Left cardiac atrium (tissue), 4 donors: ENCODE measurements at places on chromosomes 3 and 15. TPM values are rescaled to one million over a fixed set of nuclear protein-coding genes. Genes with fewer than 3 reads are reported as not detected.

Gene LARP6
- 47.2 TPM for total RNA-seq

Gene GATA2
- total RNA-seq: 8.9 TPM

Gene HGD
- total RNA-seq: not detected

Gene LRTM1
- total RNA-seq: not detected

Gene CCDC39
- not detected for total RNA-seq

Gene KNG1
- total RNA-seq: 0.24 TPM

- DNase-seq: no peak
Observed at GRCh38 chr15:64850778-64851502, 9.2 kb downstream of the PLEKHO2 start.

DNA sequence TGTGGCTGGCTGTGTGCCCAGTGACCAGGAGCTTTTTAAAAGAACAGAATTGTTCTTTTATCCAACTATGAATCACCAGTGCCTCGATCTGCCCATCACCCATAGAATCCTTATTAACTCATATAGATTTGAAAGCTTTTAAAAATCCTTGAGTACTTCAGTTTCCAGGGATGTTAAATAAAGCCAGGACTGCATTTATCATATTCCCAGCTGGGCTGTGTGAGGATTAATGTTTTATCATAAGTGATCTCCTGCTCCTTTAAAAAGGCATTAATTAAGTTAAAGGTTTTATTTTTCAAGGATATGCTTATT lies 234.0 kb downstream of the MYRIP start:
- peak; percentile 22 for DNase-seq

GRCh38 chr3:67064105-67064504 lies 66.0 kb downstream of the KBTBD8 start:
- no peak for DNase-seq

GRCh38 chr3:31533169-31534064 lies 692 bp downstream of the STT3B start:
- DNase-seq: peak; percentile 73

GRCh38 chr3:130950124-130950523 lies 56.2 kb downstream of the ATP2C1 start:
- DNase-seq: no peak

- no peak for DNase-seq
Observed at GRCh38 chr15:74441248-74441941, 7.6 kb upstream of the SEMA7A start.

DNA sequence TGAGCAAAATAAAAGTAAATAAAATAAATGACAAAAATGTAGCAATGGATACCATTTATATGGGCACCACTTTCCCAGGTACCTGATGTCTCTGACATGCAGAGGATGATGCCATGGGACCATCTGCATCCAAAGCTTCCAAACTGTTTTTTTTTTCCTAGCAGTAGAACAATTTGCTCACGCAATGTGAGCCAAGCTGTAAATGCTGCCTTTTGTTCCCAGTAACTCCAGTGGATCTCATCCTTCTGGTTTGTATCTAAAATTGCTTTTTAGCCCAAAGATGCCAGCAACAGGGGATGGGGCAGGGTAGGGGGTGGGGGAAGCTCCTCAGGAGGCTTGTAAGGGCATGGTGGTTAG lies 32.7 kb downstream of the SLC12A8 start:
- DNase-seq: no peak

DNA sequence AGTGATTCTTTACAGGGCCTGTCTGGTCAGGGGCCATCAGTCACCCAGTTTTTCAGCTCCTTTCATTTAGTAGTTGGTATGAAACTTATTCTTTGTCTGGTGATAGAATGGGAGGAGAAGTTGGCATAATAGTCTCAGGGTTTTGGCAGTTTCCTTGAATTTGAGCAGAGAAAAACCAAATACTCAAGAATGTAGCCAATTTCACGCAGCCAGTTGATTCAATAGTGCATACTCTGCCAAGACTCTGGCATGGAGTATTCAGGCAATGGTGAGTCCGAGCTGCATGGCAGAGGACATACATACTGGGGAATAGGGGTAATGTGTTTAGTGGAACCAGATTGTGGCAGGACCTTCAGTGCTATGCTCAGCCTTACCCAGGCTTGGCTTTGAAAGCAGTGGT lies 118.3 kb downstream of the GALK2 start:
- no peak for DNase-seq

DNA sequence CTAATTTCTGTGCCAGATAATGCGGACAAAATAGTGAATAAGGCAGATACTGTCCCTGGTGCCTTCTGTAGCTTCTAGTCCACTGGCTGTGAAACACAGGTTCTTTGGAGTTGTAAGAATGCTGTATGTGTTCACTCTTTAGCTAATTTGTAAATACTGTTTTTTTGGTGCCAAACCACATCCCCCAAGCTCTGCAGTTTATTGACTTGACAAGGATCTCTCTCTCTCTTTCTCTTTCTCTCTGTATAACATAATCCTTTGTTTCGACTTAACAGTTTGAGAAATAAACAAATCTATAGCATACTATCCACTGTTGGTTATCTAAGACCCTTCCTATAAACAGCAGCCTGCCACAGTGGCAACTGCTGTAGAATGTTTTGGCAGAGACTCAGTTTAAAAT lies 7.6 kb downstream of the SMAD3 start:
- DNase-seq: no peak

DNA sequence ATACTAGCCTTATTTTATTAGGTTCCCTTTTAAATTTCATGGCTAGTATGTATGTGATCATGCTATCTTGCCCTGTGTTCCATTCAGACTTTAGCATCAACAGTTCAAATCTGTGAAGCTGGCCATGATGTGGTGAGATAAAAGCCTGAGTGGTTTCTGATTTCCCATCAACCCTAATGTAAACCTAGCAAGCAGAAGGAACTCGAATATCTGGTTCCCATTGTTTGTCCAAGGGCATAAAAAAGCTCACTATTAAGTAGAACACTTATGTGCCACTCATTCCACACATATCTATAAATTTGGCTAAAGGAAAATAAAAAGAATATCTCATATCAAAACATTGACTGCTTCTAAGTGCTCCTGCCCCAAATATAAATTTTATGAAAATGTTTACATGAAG lies 311.7 kb downstream of the CADM2 start:
- no peak for DNase-seq

GRCh38 chr3:98710067-98710659 lies 53.0 kb upstream of the ST3GAL6 start:
- no peak for DNase-seq

DNA sequence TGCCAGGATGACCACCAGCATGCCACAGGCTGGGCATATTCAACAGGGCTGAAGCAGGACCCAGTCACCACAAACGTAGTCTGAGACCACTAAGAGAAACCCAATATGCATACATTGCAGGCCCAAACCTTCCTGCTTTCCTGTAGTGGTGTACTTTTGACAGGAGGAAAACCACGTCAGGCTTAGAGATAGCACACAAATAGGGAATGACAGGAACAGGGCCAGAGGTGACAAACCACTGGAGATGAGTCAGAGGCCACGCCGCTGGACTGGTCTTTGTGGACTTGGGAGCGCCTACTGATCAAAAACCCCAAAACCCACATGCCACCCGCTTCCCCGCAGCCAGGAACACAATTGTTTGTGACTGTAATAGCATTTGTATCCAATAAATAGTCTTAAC lies 3.6 kb upstream of the EFCAB12 start:
- DNase-seq: no peak

DNA sequence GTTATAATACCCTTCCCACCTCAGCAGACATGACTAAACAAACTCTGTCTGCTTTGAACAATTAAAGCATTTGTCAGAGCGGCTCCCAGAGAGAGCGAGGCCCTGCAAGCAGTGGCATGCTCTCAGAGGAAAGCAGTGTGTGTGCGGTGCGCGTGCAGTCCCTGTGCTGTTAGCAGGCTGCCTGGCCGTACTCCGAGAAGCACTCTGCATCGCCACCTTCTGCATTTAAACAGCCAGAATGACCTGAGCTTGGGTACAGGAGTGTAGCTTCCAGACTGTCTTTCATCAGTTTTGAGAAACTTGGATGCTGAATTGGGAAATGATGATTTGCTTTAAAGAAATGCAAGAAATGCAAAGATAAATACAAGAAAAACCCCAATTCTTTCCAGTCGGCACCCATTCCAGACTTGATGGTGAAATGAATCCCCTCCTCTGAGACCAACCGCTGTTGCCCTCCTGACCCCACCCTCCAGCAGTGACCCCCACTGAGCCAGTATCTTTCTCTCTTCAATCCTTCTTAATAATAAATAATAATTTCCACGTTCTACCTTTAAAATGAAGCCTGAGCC lies 113.5 kb downstream of the VGLL4 start:
- DNase-seq: peak; percentile 73

GRCh38 chr15:80780416-80781221 lies 1.4 kb downstream of the CEMIP start:
- peak; percentile 72 for DNase-seq

DNA sequence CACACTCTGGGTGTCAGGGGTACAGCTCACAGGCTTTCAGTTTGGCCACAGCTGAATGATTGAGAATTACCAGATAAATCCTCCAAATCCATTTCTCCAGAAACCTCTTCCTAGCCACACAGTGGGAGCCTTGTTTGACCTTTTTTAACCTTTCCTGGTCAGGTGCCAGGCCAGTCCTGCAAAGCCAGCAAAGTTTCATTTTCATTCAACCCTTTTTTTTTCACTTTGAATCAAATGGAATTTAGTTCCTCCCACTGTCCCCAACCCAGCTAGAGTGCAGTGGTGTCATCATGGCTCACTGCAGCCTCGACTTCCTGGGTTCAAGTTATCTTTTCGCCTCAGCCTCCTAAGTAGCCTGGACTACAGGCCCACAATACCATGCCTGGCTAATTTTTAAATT lies 67.8 kb downstream of the NSUN3 start:
- DNase-seq: no peak
